Uterine smooth muscle cell (primary cell): ENCODE measurements at places on chromosomes 5 and 9. TPM values are rescaled to one million over a fixed set of nuclear protein-coding genes. Genes with fewer than 3 reads are reported as not detected.

TRPM3 gene
- 0.77 and 1.4 TPM in 2 replicates for total RNA-seq

NEUROG1 gene
- not detected in 2 replicates for total RNA-seq

WDR38 gene
- 0.11 TPM in 1 of 2 replicates, not detected in the other for total RNA-seq

TAS2R1 gene
- total RNA-seq: not detected in 2 replicates

WHRN gene
- 1.5 and 3.4 TPM in 2 replicates for total RNA-seq

ROR2 gene
- 8.9 and 18.7 TPM in 2 replicates for total RNA-seq

KCNV2 gene
- total RNA-seq: not detected in 2 replicates

CCL21 gene
- not detected in 2 replicates for total RNA-seq

BAAT gene
- under 0.01 TPM in 2 replicates for total RNA-seq

INVS gene
- total RNA-seq: 35.4 and 36.5 TPM in 2 replicates

NIM1K gene
- total RNA-seq: 1.2 and 1.7 TPM in 2 replicates

NHP2 gene
- 151 and 200 TPM in 2 replicates for total RNA-seq

NME5 gene
- 1.7 and 3.4 TPM in 2 replicates for total RNA-seq

PCDHGB2 gene
- total RNA-seq: 1.2 and 1.7 TPM in 2 replicates
